ENCODE measurements at places on chromosomes 4 and X.

DNA sequence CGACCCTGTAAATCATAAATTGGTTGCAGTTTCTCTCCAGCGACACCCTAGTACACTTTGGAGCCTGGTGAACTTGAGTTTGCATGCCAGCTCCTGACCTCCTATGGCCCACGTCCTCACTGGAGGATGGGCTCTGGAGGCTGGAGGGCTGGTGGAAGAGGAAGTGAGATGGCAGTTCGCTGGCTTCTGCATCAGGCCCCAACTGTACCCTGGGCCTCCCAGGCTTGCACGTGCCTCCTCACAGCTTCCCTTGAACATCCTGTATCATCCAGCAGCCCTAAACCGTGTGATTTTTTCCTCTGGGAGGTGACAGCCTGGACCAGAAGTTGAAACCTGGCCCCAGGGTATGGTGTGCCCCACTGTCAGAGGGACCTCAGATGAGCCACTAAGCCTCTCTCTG, 78.5 kb downstream of the HTRA3 start:
- no peak for DNase-seq

DNA sequence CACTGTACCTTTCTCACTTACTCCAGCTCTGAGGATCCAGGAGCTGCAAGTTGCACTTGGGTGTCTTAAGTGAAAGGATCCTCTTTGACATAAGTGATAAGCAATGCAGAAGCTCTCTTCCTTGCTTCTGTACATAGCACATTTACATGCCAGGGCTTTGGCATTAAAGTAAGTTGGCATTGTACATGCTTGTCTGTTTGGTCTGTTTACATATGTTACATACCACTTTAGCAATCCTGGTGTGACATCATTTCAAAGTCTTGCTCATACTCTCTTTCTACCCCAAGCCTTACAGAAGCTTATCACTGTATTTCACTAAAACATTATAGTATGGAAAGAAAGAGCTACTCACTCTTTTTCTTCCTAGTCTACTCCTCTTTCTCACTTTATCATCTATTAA, 2548.3 kb downstream of the ARAP2 start:
- DNase-seq = no peak

GRCh38 chrX:108165383-108166111, 74.0 kb downstream of the ATG4A start:
- no peak for DNase-seq

DNA sequence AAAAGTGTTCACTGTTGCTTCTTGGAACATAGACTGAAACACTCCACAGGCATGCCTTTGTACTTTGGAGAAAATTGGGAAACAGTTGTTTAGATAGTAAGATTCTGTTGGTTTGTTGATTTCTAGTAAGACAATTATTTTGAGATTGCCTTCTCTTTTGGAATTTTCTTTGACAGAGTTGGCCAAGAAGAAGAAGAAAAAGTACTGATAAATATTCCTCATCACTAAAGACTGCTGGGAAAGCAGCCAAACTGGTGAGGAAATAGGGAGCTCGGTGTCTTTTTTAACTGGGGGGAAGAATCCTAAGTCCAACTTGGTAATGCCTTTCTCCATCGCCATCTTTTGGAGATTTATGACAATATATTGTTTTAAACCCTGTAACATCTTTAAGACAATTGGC, 370.7 kb downstream of the GPAT3 start:
- no peak for DNase-seq

DNA sequence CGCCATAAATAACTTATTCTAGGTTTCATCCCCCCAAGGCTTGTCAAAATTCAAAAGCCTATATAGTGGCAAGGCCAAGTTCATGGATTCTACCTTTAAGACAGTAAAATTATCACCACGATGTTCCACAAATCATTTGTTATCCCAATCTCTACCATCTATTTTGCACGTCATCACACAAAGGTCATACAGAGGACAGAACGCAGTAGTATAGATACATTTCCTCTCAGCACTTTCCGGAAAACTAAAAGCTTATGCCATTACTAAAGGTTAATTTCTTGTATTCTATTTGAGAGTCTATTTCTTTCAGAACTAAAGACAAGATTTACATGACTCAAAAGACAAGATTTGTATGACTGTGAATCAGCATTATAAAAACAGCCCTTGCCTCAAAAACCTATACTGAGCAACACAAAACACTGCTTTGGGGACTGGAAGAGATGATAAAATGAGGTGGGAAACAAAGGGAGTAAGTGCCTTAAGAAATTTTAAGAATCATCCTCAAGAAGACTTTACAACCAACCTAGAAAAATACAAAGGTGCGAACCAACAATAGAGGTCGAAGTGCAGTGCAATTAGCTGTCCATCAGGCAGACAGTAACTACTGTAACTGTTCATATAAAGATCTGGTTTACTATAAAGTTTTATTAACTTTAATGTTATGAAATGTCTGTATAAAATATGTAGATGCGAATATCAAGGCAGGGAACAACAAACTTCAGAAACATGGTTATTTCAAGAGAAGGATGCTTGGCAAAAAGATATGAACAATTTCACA, 7.6 kb downstream of the UBE2D3 start:
- DNase-seq = no peak

DNA sequence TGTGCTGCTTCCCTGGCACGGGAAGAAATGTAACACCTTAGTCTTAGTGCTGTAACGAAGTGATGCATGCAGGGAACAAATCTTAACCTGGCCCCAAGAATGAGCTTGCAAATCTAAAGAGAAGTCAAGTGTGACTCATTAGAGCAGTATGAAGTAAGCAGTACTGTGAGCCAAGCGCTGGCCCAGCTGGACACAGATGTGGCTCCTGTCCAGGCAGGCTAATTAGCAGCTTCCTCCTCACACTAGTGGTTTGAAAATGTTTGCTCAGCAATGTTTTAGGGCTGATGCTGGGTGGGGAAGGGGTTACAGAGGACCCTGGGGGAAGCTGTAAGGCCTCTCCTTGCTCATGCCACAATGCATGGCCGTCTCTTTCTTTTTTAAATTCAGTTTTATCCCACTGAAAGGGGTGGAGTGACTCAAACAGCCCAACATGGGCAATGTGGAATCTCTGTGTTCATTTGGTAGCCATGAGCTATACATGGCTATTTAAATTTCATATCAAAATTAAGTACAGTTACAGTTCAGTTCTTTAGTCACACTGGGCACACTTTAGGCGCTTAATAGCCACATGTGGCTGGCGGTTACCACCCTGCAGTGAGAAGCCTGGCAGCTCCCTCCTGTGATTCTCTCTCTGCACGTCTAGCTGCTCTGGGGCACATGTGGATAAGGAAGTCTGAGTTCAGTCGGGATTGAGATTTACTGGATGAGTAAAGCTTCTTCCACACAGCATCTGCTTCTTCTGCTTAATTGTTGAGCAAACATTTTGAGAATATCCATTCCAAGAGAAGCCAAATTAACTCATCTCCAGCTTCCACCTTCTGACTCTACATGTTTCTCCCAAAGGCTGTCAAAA, 48.8 kb downstream of the MAP7D2 start:
- DNase-seq = no peak
